Stimulated activated CD4-positive, alpha-beta T cell treated with anti-CD3 and anti-CD28 coated beads, Interleukin-1b, Interleukin-23, amount 100 ng/mL, for 1 hour (primary cell): ENCODE measurements at places on chromosomes 7 and 10.

DNA sequence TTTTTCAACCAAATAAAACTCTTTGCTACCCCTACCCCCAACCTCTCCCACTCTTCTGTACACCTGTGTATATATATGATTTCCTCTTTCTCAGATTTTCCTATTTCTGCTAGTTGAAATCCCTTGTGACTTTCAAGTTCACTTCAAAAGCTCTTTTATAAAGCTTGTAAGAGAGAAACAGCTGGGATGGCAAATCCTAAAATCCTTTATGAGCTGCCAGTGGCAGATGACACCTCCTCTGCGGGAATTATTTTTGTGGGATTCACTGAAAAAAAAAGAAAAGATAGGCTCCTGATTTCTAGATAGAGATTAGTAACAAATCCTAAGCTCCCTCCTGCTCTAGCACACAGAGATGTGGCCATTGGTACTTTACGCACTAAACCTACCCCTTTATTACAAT is 92.9 kb downstream of the AHR start:
- DNase-seq = no peak

DNA sequence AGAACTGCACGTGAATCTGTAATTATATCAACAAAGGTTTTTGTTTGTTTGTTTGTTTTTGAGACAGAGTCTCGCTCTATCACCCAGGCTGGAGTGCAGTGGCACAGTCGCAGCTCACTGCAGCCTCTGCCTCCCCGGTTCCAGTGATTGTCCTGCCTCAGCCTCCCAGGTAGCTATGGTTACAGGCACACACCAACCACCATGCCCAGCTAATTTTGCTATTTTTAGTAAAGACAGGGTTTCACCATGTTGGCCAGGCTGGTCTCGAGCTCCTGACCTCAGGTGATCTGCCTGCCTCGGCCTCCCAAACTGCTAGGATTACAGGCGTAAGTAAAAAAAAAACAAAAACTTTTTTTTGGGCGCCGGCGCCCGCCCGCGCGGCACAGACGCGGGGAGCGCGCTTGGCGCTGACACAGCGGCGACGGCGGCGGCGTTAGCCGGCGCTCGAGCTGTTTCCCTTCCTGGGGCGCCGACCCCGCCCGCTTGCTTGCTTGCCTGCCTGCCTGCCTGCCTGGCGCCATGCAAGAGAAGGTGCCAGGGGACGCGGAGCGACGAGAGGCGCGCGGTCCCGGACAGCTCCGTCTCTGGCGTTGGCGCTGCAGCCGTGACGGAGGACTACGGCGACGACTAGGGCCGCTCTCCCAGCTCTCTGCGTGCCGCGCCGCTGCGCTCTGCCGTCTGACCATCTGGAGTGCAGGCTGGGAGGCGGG is 171.4 kb upstream of the NUPR2 start:
- no peak for DNase-seq

GRCh38 chr10:10892290-10892875 is 125.3 kb upstream of the CELF2 start:
- DNase-seq = no peak

DNA sequence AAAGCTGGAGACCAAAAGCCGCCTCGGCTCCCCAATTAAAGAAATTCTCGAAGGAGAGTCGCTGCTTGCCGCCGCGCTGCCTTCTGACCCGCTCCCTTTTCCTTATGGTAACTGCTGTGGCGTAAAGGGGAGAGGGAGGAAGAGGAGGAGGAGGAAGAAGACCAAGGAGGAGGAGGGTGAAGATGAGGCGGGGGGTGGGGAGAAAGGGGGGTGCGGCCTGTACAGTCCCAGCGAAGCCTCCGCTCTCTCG is 388 bp downstream of the CNOT4 start:
- DNase-seq = no peak

- no peak for DNase-seq
Observed at GRCh38 chr10:125264091-125264490, 103.7 kb upstream of the CTBP2 start.

- DNase-seq = no peak
Observed at GRCh38 chr10:131556897-131557495, 245.5 kb upstream of the TCERG1L start.

- DNase-seq = no peak
Observed at GRCh38 chr7:148142660-148143248, 447.8 kb upstream of the C7orf33 start.

GRCh38 chr10:48608976-48609375 is 4.1 kb upstream of the ARHGAP22 start:
- DNase-seq = no peak
